Vagina (tissue), 2 donors: ENCODE measurements at places on chromosomes 4 and X.

DNA sequence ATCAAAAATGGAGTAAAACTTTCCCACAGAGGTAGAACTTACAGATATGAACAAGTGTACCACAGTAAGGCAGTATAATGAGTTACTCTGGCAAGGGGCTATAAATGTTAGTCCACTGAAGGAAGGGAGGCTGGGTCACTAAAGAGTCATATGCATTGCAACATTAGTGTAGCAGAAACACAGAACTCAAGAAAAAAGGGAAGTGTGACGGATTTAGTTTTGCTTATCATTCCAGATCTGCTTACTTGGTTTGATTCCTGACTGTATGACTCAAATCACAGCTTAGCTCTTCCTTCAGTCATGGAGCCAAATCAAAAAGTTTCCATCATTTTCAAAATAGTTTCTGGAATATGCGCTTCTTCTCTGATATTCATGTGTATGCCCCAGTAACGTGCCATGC is 148.7 kb downstream of the FSTL5 start:
- no peak for DNase-seq

DNA sequence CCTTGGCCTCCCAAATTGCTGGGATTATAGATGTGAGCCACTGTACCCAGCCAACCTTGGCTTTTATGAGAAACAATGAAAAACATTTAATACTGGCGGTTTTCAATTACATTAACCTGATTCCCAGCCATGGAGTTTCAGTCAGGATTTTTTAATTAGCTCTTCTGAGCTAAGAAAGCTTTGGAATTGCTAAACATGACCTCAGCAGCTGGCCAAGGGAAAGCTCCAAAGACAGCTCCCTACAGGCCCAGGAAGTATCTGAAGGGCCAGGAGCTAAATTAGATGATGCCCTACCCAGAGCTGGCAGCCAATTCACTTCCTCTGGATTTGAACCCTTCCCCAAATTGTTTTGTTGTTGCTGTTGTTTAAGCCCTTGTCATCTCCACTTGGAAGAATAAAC is 26.5 kb upstream of the FUNDC1 start:
- DNase-seq: no peak

DNA sequence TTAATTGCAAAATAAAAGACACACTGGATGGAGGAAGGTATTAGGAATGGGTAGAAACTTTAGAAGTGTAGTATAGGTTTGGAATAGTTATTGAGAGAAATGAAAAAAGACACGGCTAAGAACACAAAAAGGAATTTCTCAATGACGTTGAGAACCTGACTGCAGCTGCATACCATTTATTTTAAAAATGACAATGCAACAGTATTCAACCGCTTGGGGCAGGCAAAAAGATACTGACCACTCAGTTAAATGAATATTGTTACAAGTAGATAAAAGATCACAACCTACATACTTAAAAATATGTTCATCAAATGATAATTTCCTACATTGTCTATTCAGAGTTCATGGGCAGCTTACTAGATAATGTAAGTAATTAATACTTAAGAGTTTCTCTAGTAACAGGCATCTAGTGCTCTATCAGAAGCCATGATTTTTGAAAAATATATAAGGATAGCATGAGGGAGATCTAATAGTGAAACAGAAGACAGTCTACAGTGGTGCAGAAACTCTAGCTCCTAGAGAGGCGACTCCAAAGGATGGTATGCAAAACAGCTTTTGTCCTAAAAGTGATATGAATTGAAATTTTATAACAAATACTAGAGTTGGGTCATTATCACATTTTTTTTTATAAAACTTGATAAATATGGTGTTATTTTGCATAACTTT is 216.2 kb upstream of the VEGFC start:
- DNase-seq: no peak

- no peak for DNase-seq
Observed at GRCh38 chr4:153916273-153916755, 127.4 kb upstream of the SFRP2 start.

- no peak for DNase-seq
Observed at GRCh38 chr4:64014647-64015046, 394.6 kb downstream of the TECRL start.

- DNase-seq: no peak
Observed at GRCh38 chr4:82833696-82834313, 35.2 kb upstream of the SCD5 start.

- DNase-seq: no peak
Observed at GRCh38 chrX:9392445-9392844, 72.4 kb upstream of the TBL1X start.

GRCh38 chr4:5381961-5382441 is 326.4 kb downstream of the EVC2 start:
- DNase-seq: no peak

GRCh38 chrX:68997911-68998310 is 167.3 kb downstream of the PJA1 start:
- DNase-seq: no peak

DNA sequence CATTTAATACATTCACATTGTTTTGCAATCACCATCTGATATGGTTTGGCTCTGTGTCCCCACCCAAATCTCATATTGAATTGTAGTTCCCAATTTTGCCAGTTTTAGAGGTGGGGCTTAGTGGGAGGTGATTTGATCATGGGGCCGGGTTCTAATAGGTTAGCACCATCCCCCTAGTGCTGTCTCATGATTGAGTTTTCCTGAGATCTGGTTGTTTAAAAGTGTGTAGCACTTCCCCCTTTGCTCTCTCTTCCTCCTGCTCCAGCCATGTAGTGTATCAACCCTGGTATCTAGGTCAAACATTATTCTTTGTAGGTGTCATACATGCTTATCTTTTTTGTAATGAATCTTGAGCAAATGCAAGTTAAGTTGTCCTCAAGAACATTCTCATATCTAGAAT is 83.3 kb upstream of the KIT start:
- no peak for DNase-seq

DNA sequence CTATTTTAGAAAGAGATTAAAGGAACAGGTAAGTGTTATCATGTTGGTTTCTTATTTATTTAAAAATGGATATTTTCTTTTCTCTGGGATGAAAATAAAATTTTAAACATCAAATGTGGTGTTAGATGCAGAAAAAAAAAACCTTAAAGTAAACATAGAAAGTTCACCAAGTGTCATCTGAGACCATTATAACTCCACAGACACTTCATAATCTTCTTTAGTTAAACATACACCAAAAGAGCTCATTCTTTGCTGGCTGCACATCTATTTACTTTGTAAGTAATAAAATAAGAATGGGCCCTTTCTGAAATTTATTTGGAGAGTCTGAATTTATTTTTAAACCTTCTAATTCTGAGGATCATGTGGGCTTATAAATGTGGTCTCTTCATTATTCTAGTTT is 460.7 kb upstream of the CTSO start:
- DNase-seq: no peak
